Right kidney (tissue), 9 donors: ENCODE measurements at places on chromosomes 2 and 18.

DNA sequence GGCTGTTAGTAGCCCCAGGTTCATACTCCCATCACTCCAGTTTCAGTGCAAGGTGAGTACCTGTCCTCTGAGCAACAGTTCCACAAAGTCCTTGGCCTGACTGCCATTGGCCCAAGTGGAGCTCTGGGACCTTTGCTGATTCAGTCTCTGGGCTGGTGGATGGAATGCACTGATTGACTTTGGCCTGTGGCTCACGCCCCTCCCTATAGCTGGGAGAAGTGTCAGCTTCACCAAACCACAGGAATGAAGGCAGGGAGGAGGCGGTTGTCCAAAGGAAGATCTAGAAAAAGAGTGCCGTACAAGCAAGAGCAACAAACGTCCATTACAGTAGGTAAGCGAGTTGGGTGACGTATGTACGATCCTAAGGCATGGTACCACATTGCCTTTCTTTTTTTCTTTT, 34.0 kb downstream of the QPCT start:
- DNase-seq, result no peak

DNA sequence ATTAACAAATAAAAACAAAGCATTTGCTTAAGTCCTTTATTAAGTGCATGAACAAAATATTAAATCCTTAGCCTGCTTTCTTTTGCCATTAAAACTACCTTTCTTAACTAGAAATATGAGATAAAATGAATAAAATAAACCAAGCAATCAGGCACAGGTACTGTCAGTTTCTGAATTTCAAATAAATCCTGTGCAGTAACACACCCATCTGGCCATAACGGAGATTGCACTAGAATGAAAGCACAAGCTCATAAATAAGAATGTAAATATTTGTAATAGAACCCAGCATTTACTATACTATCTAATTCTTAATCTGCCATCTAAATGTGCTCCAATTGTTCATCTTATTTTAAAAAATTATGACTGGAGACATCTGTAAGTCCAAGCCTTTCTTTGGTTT, 31.9 kb downstream of the PRKRA start:
- no peak for DNase-seq

GRCh38 chr2:24076849-24077534, 866 bp upstream of the SF3B6 start:
- DNase-seq, result peak; percentile 72

- DNase-seq, result no peak
Observed at GRCh38 chr2:203580844-203581243, 45.7 kb upstream of the RAPH1 start.

DNA sequence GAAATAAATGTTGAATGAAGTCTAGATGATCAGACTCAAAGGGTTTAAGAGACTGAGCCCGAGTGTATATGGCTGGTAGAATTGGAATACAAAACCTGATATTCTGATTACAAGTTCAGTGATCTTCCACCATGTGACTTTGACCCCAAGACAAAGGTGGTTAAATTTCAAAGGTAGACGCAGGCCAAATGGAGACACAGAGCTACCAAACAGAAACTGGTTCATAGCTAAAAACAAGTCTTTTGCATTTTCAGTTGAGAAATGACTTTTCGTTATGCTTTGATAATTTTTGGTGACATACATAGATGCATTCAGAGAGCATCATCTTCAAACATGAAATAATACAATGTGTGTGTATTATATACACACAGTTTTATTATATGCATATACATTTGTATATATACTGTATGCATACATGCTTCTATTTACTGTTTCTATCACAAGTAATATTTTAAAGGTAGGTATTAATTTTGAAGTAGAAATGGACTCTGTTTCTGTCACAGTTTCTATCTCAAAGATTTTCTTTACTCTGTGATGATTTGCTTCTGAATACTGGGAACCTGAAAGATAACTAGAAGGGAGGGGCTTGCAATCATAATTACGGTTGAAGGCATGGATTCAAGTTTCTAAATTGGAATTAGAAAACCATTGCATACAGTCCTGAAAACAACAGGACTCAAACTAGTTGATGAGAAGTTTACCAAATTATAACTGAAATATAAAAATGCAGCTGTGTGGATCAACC, 142.3 kb downstream of the ABCA12 start:
- DNase-seq, result no peak

DNA sequence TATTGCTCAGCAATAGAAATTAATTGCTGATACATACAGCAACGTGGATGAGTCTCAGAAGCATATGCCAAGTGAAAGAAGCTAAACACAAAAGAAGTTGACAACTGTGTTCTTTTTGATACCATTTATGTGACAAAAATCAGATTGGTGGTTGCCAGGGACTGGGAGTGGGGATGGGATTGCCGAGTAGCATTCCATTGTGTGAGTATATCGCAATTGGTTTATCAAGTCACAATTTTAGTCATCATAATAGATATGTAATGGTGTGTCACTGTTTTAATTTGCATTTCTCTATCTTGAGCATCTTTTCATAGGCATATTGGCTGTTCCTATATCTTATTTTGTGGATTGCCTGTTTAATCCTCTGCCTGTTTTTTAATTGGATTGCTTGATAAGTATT, 20.9 kb downstream of the STRADB start:
- no peak for DNase-seq

DNA sequence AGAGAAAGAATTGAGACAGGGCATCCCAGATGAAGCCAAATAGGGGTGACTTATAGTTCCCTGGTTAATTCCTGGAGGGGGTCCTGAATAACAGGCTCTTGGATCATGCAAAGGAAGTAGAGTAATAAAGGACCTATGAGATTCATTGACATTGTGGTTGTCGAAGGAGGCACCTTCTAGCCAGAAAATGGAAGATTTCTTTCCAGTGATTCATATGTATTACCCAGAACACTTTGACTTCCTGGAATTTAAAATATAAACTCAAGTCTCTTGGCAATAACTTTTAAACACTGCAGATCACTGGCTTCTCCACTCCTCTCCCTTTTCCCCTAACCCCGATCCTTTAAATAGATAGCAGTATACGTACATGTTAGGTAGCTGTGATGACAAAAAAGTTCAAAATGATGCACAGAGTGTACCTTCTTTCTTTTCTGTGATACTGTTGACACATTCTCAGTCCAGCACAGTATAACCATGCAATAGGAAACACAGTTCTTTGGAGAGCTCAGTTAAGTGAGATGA, 211.8 kb downstream of the LTBP1 start:
- no peak for DNase-seq

- DNase-seq, result no peak
Observed at GRCh38 chr2:73897934-73898333, 5.1 kb downstream of the ACTG2 start.
